GM23248 (cell line): ENCODE measurements at places on chromosomes 4 and X.

GRCh38 chrX:38768079-38768478, 33.2 kb upstream of the MID1IP1 start:
- DNase-seq: peak; percentile 51

DNA sequence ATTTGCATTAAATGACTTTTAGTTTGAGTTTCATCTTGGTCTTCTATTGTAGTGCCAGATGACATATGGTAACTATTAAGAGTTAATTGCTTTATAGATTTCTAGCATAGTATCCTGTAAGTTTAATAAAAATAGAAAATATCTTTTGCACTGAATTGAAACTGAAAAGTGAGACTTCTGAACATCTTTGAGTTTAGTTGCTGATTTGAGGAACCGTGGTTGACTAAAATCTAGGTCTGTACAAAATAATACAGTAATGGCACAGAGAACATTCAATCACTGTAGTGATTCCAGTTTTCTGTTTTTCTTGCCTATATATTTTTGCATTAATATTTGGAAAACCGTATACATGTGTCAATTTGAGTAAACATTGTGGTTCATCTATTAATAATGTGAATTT, 60.7 kb downstream of the SPATA4 start:
- no peak for DNase-seq

DNA sequence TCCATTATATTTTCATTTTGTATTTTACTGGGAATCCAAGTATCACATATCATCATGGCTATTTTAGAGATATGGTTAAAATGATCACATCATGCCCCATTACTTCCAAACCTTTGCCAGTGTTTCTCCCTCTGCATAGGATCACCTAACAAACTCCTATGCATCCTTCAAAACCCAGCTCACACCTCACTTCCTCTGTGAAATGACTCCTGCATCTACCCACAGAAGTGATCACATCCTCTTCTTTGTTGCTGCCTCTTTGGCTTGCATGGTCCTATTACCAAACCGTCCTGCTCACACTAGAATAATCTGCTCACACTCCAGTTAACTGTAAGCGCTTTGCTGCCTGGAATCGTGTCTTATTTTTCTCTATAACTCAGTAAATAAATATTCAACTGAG, 74.7 kb upstream of the C4orf50 start:
- DNase-seq: no peak

- DNase-seq: peak; percentile 39
Measured at GRCh38 chr4:153205757-153206156, 1.5 kb downstream of the TRIM2 start.

- DNase-seq: peak; percentile 32
Measured at GRCh38 chr4:55868581-55869090, 15.2 kb downstream of the EXOC1 start.

DNA sequence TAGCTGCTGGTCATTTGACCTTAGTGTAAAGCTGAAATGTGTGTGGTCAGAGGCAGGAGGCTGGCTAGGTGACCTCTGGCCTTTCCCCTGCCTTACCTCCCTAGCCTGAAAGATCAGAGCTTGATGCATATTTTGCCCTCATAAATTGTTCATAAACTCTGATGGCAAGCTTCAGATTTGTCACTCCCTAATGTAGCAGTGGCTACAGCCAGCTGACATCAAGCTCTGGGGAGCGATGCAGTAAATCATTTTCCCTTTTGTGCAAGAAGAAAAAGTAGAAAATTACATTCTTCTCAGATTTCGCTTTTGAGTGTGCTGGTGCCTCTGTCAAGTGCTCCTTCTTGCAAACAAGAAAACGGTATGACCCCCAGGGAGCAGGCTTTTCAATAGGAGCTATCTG, 87.7 kb upstream of the MAGEA4 start:
- no peak for DNase-seq

- no peak for DNase-seq
Measured at GRCh38 chr4:1371176-1372165, 24.5 kb downstream of the UVSSA start.

DNA sequence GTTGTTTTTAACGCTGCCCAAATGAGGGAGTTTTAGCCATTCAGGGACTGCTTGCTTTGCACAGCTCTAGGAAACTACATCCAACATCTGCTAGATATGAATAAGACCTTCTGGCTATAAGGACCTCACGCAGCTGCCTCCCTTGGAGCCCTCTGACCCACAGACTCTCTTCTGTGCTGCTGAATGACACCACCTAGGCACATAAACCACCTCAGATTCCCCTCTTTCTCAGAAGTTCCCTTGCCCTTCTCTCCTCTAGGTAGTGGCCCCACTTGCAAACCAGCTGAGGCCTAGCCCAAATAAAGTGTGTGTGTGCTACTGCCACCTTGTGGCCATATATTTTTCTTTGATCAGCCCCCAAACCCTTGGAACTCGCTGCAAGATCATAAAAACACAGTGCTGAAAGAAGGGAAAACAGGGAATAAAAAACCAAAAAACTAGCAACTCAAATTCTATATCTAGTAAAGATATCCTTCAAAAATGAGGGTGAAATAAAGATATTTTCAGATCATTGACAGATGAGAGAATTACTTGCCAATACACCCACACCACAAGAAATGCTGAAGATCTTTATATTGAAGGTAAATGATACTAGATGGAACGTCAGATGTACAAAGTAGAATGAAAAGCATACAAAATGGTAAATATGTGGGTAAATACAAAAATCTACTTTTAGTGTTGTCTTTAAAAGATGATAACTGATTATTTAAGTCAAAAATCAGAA, 265.9 kb downstream of the ADAMTS3 start:
- DNase-seq: peak; percentile 55

- no peak for DNase-seq
Measured at GRCh38 chr4:18025288-18025687, 3.7 kb upstream of the LCORL start.

DNA sequence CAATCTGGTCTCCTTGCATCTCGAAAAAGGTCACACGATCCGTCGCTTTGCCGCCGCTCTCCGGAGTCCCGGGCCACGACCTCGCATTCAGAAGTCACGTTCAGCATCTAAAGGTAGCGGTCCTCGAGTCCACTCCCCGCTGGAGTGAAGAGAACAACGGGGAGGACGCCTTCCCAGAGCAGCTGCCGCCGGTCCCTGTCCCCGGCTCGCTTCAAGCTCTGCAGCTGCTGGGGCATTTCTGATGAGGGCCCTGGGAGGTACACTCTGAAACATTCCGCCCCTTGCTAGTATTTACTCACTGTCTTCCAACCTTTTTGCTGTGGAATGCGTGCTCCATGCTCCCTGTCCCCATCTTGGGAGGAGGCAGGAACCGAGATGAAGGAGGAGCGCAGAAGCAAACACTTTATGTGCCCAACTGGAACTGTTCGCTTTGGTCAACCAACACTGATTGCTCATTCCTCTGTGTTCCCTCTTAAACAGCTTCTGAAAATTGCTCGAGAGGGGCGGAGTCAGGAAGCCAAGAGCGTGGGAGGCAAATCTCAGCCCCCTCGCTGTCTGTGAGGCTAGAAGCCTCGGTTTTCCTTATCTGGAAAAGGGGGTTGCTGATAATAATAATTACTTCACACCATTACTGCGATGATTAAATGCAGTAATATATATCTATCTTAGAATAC, 6.4 kb upstream of the VAMP7 start:
- no peak for DNase-seq

- DNase-seq: no peak
Measured at GRCh38 chrX:112839856-112840255, 775 bp downstream of the AMOT start.

DNA sequence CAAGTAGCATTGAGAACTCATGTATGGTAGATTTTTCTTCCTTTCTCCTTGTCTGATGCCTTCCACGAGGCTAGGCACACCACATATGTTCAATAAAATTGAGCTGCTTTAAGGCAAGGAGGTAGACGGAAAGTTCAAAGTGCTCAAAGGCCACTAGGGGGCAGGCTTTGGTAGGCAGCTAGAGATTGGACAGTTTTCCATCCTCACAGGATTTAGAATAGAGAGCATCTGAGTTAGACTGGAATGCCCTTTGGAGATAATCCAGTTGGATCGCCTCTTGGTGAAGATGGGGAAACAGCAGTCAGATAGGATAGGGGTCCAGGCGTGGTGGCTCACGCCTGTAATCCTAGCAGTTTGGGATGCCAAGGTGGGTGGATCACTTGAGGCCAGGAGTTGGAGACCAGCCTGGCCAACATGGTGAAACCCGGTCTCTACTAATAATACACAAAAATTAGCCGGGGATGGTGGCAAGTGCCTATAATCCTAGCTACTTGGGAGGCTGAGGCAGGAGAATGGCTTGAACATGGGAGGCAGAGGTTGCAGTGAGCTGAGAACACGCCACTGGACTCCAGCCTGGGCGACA, 30.4 kb downstream of the ELF4 start:
- DNase-seq: peak; percentile 81

DNA sequence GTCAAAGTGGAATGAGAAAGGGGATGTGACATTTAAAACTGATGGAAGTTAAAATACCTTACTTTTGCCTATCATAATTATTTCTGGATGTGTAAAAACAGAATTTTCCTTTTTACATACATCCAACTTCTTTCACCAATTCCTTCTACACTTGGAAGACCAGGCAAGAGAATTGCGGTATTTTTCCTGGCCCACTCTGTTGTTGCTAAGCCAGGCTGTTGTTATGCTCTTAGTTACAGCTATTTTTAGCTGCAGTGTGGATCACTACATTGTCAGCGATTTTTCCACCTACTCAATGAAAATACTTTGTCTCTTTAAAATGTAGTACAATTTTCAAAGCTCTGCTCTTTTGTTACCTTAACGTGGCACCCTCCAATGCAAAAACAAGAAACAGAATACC, 43.4 kb downstream of the NKX6-1 start:
- peak; percentile 20 for DNase-seq

- DNase-seq: peak; percentile 18
Measured at GRCh38 chrX:139692506-139692849, 15.5 kb downstream of the MCF2 start.

- DNase-seq: no peak
Measured at GRCh38 chrX:27519226-27519625, 56.1 kb upstream of the PPP4R3C start.

- DNase-seq: peak; percentile 63
Measured at GRCh38 chr4:8917868-8918783, 46.5 kb upstream of the HMX1 start.

DNA sequence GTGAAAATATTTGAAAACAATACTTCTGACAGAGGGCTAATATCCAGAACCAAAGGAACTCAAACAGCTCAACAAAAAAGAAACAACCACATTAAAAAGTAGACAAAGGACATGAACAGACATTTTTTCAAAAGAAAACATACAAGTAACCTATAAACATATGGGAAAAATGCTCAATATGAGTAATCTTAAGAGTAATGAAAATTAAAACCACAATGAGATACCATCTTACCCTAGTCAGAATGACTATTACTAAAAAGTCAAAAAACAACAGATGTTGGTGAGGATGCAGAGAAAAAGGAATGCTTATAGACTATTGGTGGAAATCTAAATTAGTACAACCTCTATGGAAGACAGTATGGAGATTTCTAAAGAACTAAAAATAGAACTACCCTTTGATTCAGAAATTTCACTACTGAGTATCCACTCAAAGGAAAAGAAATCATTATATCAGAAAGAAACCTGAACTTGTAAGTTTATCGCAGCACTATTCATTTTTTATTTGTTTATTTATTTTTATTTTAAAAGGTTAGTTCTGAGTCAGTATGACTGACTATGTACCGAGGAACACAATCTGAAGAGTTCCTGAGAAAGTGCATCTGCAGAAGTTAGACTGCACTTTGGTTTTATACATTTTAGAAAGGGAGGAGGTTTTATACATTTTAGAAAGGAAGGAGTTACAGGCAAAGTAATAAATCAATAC, 231.3 kb downstream of the INPP4B start:
- DNase-seq: peak; percentile 83

- DNase-seq: peak; percentile 70
Measured at GRCh38 chrX:120660637-120661036, 30.8 kb upstream of the C1GALT1C1 start.

GRCh38 chrX:95382799-95383198, 1301.8 kb upstream of the DIAPH2 start:
- no peak for DNase-seq

DNA sequence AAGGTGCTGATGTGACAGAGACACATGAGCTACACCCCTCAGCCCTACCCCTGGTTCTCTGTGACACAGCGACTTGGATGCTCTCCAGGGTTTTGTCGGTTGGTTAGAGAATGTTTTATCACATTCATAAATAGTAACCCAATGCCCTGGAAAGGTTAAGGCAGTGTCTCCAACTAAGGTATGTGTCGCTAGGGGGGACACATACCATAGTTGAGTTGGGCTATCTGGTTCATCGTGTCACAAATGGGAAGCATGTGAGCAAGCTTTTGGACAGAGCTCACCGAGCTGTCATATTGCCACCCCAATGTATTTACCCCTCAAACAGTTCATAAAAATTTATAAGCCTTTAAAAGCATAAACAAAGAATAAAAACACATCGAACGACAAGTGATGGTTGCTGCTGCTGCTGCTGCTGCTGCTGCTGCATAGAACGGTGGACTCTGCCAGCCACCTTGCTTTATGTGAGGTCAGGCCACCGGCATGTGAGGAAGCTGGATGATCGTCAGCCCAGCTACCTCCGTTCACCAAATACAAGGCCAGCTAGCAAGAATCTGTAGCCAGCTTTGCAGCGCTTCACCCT, 55.9 kb downstream of the STOX2 start:
- no peak for DNase-seq

DNA sequence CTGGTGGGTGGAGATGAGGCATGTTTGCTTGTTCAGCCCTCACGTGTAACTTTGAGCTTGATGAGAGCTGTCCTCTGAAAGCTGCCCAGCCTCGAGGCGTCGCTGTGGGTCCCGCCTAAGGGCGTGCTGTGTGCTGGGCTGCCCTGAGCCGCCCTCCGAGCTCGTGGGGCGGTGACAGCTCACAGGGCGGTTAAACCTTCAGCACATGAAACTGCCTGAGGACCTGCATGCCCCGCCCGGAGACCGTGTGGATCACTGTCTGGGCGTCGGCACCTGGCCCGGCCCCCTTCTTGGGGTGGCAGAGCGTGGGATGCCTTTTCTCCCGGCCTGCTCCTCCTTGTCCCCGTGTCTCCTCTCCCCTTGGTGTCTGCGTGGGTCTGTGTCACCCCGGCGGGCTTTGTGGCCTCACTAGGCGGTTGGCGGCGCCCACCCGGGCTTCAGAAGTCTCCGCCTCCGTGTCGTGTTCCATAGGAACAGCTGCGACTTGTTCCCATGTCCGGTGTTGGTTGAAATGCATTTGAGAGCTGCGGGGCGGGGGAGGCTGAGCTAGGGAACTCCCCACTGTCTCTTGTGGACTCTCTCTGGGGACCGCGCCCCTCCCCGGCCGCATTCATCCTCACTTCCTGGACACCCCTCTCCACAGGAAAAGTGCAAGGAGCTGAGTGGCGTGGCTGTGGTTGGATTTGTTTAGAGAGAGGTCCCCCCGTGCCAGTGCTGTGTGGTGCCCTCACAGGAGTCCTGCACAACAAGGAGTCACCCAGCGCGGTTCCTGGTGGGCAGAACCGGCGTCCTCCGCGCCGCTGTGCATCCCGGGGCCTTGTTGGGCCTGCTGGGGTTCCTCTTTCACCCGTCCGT, 6.8 kb downstream of the AKAP17A start:
- no peak for DNase-seq

DNA sequence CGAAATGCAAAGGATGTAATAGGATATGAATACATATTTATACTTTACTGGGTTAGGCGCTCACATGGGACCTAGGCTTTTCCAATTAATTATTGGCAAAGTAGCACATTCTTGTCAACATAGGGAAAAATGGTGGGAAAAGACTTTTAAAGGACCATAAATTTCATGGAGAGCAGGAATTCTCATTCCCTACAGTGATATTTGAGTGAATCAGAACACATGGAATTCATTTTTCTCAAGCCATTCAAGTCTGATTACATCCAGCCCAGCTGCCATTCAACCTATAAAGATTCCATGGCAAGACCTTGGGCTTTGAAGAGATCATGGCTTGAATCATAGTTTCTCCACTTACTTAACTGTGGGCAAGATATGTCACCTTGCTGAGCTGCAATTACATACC, 150.4 kb downstream of the SOWAHB start:
- no peak for DNase-seq
